ENCODE measurements at places on chromosomes 1 and 21. TPM values are rescaled to one million over a fixed set of nuclear protein-coding genes. Genes with fewer than 3 reads are reported as not detected.

OR2M3 gene
- not detected for total RNA-seq

DIO1 gene
- total RNA-seq = not detected

HLCS gene
- 20.1 TPM for total RNA-seq

NTRK1 gene
- 28.0 TPM for total RNA-seq

Data from K562 (cell line).